SK-MEL-5 (cell line): ENCODE measurements at places on chromosomes 3 and 15.

DNA sequence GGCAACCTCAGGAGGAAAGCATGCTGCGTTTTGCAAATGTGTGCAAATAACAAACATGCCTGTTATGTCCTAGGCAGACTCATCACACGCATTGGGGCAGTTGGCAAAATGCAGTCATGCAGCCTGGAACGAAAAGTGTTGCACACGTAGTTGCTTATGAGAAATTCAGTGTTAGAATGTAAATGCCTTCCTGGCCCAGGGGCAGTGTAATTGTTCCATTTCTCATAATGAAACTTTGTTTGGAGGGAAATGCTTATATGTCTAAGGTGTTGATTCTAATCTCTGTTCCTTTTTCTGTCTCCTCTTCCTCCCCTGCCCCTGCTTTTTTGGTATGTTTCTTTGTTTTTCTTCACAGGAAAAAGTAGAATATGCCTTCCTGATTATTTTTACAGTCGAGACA, 156.0 kb downstream of the CACNA1D start:
- DNase-seq: no peak

DNA sequence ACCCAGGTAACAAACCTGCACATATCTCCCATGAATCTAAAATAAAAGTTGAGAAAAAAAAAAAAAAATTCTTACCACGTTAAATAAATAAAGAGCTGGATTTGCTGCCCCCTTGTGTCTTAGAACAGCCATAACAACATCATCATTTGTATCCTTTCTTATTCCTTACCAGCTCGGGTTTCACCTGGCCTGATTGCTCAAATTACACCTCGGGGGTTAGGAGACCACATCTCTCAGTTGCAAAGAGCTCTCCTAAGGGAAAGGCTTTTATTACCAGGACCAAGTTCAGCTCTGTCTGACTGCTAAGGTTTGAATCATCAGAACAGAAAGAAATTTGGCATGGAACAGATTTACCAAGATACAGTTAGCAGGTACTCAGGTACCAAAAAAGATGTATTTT, 25.8 kb upstream of the RPL39L start:
- peak; percentile 77 for DNase-seq

DNA sequence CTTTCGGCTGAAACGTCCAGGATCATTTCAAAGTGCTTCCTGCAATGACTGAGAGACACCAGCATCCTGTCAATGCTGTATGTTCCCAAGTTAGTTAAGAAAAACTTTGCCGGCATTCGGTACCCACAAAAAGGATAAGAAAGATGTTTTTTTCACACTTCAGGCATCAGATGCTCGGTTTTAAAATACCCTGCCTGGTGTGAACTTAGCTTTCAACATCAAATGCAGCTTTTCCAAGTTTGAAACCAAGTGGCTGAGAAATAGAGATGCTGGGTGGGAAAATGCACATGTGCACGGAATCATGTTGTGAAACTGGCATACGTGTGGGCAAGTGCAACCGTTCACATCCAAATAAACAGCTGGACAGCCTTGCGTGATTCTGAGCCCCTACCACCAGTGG, 254.9 kb upstream of the IGF1R start:
- DNase-seq: no peak

GRCh38 chr15:101063891-101064794, 145.0 kb downstream of the LRRK1 start:
- no peak for DNase-seq

DNA sequence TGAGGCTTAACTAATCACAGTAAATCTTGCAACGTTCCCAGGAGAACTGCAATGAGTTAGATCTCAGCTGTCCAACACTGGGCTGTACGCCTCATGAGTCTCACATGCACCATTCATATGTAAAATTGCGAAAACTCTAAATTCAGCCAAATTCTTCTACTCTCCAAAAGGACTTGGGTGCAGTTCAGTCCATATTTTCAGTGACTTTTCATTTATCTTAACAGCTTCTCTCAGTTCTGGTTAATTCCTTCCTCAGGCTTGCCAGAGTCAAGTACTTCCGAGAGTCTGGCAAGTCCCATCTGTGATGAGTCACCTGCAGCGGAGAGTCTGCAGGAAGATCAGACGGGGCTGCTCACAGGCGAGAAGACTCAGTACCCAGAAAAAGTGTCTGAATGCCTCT, 11.5 kb downstream of the CCDC80 start:
- no peak for DNase-seq

DNA sequence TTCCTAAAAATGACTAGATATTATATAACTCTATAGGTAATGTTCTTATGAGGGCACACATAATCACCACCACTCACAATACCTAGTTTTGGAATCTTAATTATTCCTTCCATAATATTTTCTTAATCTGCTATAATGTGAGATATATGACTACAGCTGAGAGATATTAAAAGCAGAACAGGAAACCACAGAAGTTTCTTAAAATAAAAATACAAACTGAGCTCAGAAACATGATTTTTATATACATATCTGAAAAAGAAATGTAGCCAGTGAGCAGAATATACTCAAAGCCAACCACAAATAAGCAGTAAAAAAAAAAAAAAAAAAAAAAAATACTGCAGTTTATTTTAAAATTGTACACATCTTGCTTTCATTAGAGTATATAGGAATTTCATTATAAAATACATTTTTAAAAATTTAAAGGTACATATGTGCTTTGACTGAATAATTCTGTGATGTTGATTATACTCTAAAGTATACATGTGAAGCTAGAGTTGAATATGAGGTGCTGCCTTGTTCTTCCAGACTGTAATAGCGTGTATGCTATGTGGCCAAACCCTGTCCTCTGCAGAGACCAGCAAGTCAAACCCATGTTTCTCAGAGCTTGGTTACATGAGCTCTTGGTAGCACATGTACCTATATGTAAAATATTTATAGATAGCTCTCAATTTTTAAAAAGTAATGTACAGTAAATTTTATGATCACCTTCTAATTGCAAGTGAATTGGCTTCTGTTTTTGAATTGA, 175.0 kb downstream of the UBE2E2 start:
- no peak for DNase-seq

DNA sequence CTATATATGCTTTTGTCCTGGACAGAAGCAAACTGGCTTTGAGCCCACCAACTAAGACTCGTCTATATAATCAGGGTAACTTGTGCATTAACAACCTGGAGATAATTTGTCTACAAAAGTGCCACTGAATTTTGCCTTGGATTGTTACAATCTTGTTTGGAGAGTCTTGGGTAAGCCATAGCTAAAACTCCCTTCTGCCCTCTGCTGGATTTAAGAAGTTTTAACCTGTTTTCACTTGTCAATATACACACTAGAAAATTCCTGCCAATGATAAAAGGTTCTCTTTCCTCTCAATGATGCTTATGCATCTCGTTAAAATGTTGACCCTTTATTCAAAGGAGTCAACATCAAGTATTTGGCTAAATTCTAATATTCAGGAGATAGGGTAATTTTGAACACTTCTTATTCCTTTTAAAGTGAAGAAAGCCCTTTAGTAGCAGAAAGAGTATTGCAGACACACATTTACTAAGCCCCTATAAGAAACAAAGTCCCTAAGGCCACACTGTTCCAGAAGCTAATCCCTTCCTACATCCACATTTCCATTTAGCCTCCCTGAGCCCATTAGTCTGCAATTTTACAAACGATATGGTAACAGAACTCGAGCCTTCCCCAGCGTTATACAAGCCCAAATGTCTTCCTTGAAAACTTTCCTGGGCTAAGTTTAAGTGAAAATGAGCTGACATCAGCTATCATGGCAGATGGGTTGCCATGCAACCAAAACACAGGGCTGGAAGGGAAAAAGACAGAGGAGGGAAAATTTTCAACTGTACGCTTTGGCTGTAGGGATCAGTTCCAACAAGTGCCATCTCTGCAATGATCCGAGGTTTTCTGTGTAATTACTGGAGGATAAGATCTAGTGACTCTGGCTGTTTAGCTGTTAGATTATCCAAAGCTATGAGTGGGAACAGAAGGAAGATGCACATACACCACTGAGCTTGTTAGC, 75.9 kb upstream of the FGF12 start:
- peak; percentile 73 for DNase-seq

DNA sequence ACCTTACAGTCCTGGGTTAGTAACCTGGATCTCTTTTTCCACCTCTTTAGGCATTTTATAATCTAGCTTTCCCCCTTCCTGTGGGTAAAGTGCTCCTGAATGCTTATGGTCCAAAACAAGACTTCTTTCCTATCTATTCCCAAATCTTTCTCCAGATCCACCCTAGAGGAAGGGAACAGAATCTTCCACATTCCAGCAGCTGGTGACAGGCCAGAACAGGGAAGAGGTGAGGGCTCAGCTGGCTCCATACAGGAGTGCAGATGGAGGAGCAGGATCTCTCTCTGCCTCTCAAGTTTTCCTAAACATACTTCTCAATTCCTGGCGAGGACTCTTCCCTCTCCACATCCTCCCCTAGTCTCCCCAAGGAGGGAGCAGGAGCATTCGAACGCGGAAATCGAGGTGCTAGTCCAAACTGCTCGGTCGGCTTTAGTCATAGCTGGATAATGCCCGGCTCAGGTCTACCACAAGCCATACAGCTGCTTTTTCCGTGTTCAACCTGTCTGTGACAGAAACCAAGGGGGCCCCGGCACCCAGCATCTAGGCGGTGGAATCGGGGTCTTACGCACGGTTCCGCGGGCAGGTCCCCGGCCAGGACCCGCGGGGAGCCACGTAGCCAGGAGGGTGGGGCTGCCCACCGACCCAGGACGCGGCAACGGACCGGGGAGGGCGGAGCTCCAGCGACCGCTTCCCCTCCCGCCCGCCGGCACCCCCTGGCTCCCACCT, 4.0 kb downstream of the RASSF1 start:
- no peak for DNase-seq

DNA sequence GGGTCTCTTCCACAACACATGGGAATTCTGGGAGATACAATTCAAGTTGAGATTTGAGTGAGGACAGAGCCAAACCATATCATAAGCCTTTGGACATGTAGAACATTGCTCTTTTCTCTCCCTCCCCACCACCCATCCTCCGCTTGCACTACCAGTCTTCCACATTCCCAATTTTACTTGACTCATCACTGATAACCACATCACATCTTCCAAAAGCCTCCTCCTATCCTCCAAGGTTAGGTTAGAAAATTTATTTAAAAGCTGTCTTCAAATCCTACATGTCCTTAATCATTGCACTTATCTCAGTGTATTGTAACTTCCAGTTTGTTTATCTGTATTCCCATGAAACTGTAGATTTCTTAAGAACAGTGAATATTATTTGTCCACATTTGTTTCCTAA, 10.4 kb downstream of the ZBED2 start:
- no peak for DNase-seq

DNA sequence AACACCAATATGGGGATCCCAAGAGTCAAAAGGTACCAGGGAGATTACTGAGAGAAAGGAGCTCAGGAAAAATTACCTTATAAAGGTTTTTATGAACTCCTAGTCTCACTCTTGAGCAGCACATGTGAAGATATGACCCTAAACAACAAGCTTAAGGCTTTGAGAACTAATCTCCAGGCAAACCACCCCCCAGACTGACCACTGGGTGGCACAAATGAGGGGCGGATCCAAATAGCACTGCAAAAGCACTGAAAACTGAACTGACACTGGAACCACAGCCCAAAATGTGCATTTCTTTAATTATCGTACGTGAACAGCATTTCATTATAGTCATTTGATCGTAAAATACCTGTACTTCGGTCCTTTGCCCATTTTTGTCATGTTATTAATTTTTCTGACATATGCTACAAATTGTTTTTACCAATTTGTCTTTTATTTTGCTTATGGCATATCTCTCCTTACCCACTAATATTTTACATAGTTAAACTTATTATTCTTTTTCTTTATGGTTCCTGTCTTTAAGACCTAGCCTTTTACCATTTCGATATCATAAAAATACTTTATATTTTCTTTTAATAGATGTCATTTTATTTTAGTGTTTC, 31.5 kb upstream of the TFDP2 start:
- DNase-seq: peak; percentile 71

DNA sequence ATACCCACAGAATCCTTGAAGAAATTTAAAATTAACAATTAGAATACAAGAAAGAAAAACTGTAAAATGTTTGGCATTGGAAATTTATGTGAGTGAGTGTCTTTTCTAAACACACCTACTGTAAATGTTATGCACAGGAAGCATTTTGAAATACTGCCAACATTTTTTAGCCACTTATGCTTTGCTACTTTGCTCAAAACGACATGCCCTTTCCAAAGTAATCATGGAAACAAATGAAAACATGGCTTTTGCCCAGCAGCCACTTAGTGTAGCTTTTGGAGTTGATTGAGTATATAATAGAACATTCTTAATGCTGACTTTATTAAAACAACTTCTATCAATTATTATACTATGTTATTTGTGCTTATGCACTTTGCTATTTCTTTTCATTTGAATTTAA, 823.0 kb downstream of the CADM2 start:
- no peak for DNase-seq

DNA sequence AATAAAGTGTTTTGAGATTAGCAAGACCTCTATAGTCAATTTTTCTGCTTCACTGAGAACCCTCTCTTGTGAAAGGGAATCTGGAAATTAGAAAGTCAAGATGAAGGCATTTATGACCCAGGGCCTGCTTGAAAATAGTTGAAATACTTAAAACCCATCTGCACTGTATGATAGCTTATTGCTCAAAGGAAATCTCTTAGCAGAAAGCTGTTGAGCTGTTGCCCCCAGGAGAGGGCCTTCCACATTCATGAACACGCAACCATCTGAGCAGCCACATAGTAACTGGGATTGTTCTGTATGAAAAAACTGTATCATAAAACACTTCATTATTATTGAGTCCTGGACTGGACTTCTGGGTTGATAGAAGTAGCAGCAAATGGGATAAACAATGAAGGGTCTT, 106.4 kb upstream of the PTX3 start:
- DNase-seq: no peak

GRCh38 chr15:24957691-24958090, 2.9 kb downstream of the SNRPN start:
- DNase-seq: no peak

DNA sequence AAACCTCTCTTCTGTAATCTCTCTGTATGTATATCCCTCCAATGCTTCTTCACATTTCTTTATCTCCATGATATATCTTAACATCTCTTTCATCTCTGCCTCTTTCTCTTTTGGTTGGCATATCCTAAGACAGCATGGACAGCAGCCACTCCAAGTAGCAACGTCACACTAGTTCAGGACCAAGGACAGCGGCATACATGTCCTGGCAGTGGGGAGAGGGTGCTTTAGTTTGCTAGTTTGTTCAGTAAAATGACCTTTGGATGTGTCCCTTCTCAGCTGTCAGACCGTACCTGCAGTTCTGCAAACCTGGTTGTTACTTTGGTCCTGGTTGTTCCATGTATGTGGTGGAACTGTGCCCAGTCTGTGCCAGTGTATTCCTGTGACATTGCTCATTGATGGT, 225.6 kb upstream of the ROPN1 start:
- peak; percentile 48 for DNase-seq

- DNase-seq: no peak
These were observed 121.7 kb upstream of the GADL1 start for GRCh38 chr3:31016196-31016595.
